ENCODE measurements at places on chromosomes 2 and 18.
A peak's percentile ranks its signal among the peaks of the same experiment; 100 is the strongest.

- peak; percentile 3 for DNase-seq
Observed at GRCh38 chr2:98601532-98602132, 6.7 kb downstream of the COA5 start.

DNA sequence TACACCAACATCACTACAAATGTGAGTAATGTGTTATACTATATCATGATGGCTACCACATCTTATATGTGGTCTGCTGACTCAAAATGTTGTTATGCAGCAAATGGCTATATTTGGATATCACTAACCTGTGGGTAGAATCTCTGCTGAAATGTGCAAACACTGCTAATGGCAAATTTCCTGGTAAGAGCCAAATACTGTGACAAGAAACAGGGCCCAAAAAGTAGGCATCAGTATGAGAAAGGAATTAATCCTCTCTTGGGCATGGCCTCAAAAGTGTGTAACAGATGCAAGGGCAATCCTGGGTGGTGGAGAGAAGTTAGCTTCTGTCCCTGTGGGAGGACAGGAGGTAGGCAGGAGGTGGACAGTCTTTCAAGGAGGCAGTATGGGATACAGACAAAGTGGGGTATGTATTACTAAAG lies 13.3 kb downstream of the ATF2 start:
- no peak for DNase-seq

DNA sequence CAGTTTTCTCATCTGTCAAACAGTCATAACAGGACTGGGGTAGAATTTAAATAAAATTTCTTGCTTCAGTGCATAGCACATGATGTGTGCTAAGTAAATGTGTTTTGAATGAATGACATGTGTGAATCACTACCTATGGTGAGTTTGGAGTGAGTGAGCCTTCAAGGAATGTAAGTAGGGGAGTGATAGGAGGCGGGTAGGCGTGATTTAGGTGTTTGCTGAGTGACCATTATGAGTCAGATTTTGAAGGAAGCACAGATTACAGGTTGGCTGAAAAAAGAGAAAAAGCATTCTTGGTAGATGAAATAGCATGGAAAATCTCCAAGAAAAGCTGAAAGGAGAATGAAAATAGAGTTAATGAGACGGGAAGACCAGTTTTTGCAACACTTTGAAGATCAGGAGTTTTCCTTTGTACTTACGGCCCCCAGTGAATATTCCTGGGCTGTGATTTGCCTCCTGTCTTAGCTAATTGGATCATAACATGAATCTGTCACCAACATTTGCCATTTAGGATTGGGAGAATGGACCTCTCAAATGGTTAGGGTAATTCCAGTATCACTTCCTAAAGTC lies 136.9 kb upstream of the GATA6 start:
- DNase-seq, result no peak

DNA sequence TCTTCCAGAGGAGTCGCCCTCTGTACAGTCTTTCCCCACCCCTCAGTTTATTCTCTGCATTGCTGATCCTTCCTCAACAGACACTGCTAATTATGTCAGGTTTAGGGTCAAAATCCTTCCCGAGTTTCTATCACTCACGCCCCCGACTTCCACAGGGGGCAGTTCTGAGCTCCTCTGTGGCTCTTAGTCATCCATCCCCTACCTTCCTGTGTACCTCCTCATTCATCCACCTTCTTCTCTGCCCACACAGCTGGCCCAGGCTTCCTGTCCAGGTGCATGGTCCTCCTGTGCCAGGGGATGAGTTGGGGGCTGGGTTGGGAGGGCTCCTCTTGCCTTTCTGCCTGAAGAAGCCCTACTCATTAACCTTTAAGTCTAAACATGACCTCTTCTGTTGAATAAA lies 202.9 kb downstream of the ARL4C start:
- peak; percentile 14 for DNase-seq

DNA sequence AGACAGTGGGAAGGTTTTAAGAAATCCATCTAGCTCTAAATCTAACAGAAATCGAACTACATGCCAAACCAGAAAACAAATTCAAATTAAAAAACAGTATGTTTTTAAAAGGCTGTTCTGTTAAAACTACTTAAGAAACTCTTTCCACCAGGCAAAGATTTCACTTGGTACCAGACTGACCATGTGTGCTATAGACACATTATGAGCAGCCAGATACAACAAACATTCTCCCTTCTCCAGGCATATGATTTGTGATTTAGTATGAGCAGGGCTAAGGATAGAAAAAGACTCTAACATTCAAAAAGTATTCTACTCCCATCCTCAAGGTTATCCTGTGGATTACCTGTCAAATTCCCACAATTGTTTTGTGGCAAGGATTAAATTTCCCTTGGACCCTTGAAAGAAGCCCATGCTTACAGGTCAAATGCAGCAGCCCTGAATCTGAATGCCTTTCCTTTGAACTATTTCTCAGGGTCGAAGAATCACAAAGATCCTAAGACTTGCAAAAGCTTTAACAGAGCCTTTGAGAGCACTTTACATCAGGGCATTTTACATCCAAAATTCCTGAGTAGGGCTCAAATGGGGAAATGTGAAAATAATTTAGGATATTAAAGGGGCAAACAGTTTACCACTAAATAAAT lies 42.5 kb upstream of the TTC32 start:
- DNase-seq, result no peak

DNA sequence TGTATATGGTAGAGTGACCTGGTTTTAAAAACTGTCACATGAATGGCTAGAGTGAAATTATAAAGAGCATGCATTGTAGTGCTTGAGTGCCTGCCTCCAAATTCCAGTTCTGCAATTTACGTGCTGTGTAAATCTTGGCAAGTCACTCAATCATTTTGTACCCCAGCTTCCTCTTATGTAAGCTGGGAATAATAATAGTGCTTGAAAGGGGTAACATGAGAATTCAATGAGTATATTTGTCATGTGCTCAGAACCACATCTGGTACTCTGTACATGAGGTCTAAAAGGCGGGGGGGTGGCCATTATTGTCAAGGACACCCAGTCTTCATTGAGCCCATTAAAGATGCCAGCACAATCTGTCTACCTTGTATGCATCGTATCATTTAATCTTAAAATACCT lies 214.8 kb downstream of the MC4R start:
- peak; percentile 57 for DNase-seq

DNA sequence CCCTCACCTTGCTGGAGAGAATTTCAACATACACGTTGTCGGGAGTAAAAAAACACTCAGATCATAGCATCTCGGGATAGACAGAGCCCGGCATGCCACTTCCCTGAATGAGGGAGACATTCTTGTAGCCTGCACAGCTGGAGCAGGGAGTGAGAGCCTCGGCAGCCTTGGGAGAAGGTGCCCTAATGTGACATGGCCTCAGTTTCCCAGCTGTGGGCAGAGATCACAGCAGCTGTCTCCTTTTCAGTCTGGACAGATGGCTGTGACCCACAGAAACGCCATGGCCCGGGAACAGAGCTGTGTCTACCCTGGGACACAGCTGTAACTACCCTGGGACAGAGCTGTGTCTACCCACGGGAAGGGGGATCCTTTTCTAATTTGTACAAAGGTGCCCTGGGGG lies 55.9 kb downstream of the HS1BP3 start:
- DNase-seq, result no peak

GRCh38 chr2:127401757-127402695 lies 14.3 kb upstream of the MAP3K2 start:
- DNase-seq, result no peak

DNA sequence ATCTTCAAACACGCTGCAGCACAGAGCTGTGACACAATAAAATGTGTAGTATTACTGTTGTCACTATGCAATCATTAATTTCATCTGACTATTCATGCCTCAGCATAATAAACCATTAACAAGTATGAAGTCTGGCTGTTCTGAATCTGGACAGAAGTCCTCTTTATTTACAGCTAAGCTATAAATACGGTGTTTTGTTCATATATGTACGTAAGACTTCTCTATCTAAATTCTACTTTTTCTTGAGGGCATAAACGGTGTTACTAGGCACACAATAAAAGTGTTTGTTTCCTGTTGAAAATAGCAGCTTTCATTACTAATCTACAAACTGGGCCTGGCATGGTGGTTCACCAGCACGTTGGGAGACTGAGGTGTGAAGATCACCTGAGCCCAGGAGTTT lies 443.8 kb downstream of the NCKAP5 start:
- no peak for DNase-seq

GRCh38 chr2:109066917-109067597 lies 61.9 kb upstream of the SH3RF3 start:
- no peak for DNase-seq

DNA sequence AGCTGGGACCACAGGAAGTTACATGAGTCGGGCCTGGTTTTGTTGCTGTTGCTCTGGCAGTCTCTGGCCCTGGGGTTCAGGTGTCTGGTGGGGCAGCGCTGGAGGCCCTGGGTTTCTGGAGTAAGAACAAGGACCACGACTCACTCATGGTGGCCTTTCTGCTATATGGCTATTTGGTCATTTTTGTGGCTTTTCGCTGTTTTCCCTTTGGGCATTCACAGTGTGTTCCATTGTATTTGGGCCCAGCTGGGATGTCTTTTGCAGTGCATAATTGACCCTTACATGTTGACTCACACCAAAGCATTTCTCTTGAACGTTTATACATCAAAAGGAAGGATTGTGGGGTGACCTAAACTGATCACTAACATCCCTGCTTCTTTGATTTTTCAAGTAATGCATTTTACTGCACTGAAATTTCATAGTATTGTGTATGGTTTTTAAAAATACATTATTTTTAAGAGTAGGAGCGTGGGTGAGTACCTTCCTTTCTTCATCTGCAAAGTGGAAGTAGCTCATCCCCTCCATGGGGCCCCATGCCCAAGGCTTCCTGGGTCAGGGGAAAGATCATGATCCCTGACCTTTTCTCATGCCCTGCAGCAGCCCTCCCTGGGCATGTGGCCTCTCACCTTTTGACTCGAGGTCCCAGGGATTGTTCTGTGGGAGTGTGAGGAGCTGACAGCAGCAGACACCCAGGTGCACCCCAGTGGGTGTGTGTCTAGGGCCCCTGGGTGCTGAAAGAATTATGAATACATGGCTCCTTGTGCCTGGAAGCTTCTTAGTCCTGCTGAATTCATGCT lies 225.5 kb downstream of the AGAP1 start:
- no peak for DNase-seq

GRCh38 chr2:131027566-131028528 lies 65.4 kb downstream of the FAM168B start:
- no peak for DNase-seq

- no peak for DNase-seq
Observed at GRCh38 chr18:25455159-25455558, 103.2 kb upstream of the ZNF521 start.

DNA sequence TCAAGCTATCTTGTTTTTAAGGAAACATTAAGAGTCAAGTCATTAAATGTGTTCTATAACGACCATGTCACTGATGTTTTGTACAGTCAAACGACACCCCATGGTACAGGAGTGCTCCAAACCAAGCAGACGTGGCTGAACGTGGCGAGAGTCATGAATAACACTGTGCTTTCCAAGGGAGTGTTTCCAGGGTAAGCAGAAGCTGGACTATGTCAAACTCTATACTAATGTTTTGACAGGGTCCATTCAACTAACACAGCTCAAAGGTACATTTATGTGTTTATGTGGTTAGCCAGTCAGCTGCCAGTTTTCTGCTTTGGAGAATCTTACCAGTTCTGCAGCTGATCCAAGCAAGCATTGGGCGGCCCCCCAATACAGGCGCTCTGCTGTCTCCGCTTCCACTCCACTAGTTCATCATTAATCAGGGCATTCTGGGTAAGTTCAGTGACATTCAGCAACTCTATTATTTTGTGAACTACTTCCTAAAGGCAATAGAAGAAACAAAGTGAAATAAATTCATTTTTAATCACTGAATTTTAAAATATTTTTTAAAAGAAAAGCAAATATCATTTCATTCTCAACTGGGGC lies 16.4 kb downstream of the STAT1 start:
- no peak for DNase-seq

GRCh38 chr2:232238108-232238507 lies 140.4 kb upstream of the ALPP start:
- DNase-seq, result no peak

GRCh38 chr2:134269972-134270735 lies 16.3 kb downstream of the MGAT5 start:
- DNase-seq, result no peak

GRCh38 chr2:159614534-159615366 lies 1.6 kb downstream of the BAZ2B start:
- peak; percentile 73 for DNase-seq

DNA sequence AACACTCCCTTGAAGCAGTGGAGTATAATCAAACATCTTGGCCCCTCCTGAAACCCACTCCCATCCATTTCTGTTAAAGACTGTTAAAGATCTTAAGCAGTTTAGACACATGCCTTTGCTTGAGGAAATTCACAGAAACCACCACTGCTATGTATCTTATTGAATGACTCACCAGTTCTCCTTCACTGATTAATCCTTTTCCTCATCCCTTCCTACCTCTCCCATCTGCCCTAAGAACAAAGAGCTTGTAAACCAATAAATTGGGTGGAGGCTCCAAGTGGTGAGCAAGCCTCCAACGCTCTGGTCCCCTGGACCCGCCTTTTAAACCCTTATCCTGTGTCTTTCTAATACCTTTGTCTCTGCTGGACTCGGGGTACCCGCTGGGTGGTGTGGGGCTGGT lies 746.1 kb downstream of the LRP1B start:
- DNase-seq, result no peak

DNA sequence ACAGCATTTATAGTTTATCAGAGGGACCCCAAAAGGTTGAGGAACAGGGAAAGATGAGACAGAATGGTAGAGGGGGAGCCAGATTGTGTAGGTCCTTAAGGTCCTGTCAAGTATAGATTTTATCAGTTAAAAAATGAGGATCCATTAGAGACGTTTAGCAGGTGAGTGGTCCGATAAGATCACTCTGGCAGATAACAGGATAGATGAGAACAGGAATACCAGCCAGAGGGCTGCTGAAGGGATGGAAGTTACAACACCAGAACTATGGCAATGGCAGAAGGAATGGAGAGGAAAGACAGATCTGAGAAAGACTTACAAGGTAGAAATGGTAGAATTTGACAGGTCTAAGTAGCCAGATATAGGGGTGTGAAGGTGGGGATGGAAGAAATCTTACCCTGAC lies 141.7 kb downstream of the CDH20 start:
- no peak for DNase-seq

DNA sequence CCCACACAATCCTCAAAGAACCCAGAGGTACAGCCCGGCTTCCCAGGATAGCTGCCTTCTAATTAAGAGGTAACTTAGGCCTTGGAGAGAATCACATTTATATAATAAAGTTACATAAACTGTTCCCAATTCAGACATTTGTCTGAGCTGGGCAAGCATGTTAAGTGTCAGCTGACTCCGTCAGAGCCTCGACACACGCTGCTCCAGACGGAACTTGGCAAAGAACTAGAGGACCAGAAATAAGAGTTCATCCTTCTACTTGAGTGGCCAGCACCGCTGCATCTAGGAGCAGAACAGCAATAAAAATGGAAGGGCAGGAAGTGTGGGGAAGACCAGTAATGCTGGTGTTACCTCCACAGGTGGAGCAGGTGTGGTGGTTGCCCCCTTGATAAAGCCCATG lies 80.5 kb downstream of the MYO5B start:
- no peak for DNase-seq

- DNase-seq, result no peak
Observed at GRCh38 chr2:198444800-198445287, 640.5 kb downstream of the PLCL1 start.

All from NCI-H1436 (cell line).